CD4-positive, alpha-beta T cell treated with Interleukin-1 beta for 1 hour (primary cell): ENCODE measurements at places on chromosomes 1 and 21.

GRCh38 chr1:234849832-234850231 lies 239.9 kb upstream of the IRF2BP2 start:
- DNase-seq = no peak

DNA sequence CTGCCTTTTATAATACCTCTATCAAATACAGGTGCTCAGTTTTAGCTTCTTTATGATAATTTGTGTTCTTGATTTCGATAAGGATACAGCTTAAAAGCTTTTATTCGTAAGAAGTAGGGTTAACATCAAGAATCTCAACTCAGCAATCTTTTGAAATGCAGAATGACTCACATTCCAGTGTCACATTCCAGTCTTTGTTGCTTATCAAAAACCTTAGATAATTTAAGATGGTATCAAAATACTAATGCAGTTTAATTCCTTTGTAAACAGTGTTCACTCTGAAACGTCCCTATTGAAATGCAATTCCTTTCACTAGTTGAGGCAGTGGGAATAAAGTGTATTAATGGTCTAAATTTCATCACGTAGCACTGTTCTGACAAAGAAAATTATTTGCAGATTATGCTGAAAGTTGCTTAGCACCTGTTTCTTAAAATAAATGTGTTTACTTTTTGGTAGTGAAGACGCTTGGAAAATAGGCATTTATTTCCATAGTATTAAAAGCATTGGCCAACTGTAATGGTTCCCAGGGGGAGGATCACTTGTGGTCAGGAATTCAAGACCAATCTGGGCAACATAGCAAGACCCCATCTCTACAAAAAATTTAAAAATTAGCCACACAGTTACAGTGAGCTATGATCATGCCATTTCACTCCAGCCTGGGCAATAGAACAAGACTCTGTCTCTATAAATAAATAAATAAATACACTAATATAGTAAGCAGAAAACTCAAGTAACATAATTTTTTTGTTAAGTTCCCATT lies 10.1 kb upstream of the CNN3 start:
- no peak for DNase-seq

- no peak for DNase-seq
Measured at GRCh38 chr1:155529929-155530328, 32.7 kb downstream of the ASH1L start.

DNA sequence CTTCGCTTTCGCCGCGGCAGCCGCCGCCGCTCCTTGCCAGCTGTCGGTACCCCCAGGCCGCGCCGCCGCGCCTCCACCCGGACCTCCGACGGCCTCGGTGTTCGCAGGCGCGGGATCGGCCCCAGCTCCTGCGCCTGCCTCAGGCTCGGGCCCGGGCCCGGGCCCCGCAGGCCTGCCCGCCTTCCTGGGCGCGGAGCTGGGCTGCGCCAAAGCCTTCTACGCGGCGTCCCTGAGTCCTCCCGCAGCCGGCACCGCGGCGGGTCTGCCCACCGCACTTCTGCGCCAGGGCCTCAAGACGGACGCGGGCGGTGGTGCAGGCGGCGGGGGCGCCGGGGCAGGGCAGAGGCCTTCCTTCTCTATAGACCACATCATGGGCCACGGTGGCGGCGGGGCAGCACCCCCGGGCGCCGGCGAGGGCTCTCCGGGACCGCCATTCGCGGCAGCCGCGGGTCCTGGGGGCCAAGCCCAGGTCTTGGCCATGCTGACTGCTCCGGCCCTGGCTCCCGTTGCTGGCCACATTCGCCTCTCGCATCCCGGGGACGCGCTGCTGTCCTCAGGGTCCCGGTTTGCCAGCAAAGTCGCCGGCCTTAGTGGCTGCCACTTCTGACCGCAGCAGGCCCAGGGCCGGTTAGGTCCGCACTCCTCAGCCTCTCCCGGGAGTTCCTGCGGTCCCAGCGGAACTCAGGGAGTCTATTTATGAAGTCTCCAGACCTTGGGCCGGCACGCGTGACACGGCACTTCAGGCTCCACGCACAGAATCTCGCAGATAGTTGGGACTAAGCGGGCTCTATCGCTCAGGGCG lies 1.4 kb downstream of the FOXD2 start:
- no peak for DNase-seq

DNA sequence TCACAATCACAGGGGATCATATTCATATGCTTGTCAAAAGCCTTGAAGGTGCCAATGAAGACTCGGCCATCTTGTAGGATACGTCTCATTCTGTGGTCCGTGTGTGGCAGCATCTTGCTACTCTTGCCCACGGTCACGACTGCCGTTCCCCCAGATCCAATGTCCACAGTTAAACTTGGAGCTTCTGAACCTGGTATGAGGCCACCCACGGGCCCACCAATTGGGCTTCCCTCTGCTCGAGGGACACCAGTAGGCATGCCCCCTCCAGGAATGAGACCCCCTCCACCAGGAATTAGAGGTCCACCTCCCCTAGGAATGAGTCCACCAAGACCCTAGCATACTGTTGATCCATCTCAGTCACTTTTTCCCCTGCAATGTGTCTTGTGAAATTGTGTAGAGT lies 39.6 kb downstream of the MORN1 start:
- no peak for DNase-seq

DNA sequence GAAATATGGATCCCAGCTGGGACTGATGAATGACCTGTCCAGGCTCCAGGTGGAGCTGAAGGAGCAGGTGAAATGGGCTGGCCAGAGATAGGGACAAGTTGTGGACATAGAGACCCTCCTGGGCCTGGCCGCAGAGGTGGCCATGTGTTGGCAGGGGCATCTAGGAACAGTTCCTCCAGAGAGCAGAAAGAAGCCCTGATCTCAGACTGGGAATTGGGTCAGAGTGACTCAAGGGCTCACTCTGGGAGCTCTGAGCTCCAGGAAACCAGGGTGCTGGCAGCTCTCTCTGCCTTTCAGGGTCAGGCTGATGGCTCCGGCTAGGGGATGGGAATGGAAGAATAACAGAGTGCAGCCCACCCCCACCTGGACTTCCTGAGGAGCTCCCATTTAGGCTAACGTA lies 3.0 kb downstream of the NT5C1A start:
- DNase-seq = no peak

GRCh38 chr1:244046907-244047611 lies 4.0 kb upstream of the ZBTB18 start:
- peak; percentile 33 for DNase-seq

GRCh38 chr1:31786366-31787060 lies 22.4 kb upstream of the ADGRB2 start:
- no peak for DNase-seq

GRCh38 chr1:34761776-34762307 lies 2.3 kb downstream of the GJB4 start:
- no peak for DNase-seq

- DNase-seq = no peak
Measured at GRCh38 chr1:162677607-162678371, 45.5 kb downstream of the DDR2 start.

DNA sequence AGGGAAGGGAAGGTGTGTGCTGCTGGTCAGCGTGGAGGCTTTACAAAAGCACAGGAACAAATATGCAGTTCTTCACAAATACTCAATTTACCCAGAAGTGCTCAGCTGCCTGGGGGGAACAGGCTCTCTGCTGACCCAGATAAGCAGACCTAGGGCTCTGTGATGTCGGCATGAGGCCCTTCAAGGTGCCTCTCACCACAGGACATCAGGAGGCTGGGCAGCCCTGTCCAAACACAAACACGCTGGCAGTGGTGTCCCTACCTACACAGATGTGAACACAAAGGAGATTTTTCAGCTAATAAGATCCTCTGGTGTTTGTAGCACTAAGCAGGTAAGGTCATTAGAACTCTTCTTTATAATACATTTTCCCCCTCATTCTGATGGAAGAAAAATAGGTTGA lies 243.0 kb upstream of the PROX1 start:
- DNase-seq = no peak

- DNase-seq = peak; percentile 81
Measured at GRCh38 chr1:96721416-96722160, at the start of gene PTBP2. Gene PTBP2 (plus strand): TSS chr1:96721784. CDS start chr1:96721865, 81 bp downstream.

- DNase-seq = peak; percentile 33
Measured at GRCh38 chr1:155648207-155649147, 38.5 kb downstream of the MSTO1 start.

GRCh38 chr1:212614453-212615200 lies 6.1 kb downstream of the ATF3 start:
- DNase-seq = no peak

DNA sequence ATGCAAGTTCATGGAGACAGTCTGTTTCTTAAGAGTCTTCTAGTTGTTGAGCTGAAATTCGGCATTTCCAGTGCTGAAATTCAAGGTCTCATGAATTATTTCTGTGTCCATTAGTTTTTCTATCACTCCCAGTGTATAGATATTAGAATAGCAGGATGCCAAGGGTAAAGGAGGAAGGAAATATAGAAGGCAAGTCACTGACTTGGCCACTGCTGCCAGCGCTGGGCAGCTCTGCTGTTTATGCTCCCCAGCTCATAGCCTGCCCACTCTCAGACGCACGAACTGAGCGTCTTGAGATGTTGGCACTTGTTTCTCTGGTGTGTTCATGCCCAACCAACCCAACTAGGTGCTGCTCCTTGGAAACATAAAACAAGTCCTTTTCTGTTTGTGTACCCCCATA lies 110.1 kb downstream of the SLC45A1 start:
- DNase-seq = no peak

- no peak for DNase-seq
Measured at GRCh38 chr21:35298757-35299156, 249.7 kb upstream of the RUNX1 start.

DNA sequence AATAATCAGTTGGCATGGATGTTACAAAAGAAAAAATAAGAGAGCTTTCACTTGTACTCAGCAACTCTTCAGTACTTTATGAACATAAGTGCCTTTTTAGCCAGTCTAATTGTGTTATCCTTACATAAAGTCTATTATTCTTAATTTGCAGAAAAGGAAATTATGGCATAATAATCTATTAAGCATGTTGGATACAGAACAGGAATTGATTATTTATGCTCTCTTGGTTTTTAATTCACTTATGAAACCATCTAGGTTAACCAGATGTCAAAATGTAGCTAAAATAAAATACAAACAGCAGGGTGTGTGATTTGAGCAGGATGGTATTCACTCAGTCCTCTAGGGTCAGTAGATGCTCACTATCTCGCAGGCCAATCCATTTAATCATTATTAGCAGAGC lies 79.7 kb downstream of the PLPPR5 start:
- DNase-seq = no peak

GRCh38 chr1:167430849-167431242 lies 87.5 kb downstream of the CD247 start:
- DNase-seq = no peak

GRCh38 chr1:158043232-158043631 lies 49.8 kb downstream of the KIRREL1 start:
- DNase-seq = no peak

- DNase-seq = no peak
Measured at GRCh38 chr1:234897390-234897749, 231.3 kb downstream of the TOMM20 start.

GRCh38 chr1:97668945-97669344 lies 251.9 kb downstream of the DPYD start:
- DNase-seq = peak; percentile 13

- no peak for DNase-seq
Measured at GRCh38 chr1:41622402-41622801, 137.9 kb upstream of the EDN2 start.

DNA sequence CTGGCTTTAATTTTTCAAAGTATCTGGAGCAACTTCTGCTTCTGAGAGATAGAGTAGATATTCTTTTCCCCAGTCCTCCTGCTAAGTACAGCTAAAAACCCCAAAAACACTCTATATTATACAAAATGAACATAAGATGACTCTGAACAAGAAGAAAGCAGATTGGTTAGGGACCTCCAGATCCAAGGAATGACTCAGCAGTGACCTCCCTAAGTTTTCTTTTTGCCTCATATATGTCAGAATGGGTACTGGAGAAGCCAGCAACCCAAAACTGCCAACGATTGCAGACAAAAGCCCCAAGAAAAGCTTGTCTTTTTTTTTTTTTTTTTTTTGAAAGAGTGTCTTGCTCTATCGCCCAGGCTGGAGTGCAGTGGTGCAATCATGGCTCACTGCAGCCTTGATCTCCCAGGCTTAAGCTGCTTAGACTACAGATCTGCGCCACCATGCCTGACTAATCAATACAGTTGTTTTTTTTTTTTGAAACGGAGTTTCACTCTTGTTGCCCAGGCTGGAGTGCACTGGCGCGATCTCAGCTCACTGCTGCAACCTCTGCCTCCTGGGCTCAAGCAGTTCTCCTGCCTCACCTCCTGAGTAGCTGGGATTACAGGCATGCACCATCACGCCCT lies 22.7 kb downstream of the NDUFS5 start:
- no peak for DNase-seq

DNA sequence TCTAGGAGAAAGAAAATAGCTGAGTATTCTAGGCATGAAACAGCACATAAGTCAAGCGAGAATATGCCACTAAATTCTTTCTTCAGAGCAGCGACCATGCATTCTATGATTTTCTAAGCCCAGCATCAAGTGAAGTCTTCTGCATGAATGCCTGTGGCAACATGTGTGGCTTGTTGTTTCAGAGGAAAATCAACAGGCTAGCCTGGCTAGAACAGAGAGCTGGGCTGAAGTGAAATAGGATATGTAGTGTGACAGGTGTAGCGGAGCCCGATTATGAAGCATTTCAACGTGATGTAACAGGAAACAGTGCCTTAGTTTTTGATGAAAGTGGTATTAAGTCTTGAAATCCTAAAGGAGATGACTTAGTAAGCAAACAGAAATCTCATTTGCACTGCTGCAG lies 7.0 kb downstream of the CSDE1 start:
- no peak for DNase-seq

DNA sequence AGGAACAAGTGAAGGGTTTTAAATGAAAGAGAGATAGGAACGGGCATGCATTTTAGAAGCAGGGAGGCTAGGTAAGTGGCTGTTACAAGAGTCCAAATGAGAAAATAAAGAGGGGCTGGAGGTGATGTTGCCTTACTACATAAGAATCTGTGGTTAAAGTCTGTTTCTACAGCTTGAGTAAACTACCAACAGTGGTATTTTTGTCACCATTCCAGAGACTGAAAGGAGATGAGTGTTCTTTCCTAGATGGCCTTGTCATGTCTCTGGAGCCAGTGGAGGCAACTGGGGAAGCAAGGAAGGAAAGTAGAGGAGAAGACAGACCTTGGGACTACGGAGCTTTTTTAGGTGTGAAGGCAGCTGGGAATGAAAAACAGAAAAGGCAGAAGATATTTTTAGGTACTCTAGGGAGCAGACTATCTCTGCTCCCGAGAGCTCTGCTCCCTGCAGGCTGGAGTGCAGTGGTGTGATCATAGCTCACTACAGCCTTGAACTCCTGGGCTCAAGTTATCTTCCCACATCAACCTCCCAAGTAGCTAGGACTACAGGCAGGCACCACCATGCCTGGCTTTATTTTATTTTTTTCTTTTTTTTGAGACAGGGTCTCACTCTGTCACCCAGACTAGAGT lies 12.2 kb downstream of the HDAC1 start:
- no peak for DNase-seq
